ENCODE measurements at places on chromosomes 1 and 21.

DNA sequence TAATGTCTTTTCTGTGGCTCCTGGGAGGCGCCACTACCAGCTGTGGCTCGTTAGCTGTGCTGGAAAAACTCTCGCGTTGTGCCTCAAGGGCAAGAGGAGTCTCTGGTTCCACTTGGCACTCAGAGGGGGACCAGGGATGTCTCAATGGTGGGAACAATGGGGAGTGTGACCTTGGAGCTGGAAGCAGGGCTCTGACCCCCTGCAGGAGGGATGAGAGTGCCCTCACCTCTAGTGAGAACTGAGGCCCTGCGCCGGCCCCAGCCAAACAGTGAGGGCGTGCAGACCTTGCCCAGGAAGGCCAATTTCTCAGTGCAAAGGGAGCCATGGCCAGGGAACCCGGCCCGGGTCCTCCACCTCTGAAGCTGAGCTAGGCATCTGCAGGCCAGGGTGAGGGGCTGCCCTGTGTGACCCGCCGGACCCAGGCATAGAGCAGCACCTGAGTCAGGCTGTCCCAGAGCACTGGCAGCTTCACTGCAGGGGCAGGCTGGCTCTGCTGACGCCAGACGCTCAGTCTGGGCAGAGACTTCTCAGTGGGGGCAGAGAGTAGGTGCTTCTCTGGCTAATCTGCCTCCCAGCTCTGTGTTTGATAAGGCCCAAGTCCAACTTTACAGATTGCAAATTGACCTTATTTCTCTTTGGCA, 1.8 kb downstream of the RD3 start:
- no peak for DNase-seq

- DNase-seq = no peak
Measured at GRCh38 chr1:26945728-26946127, 14.5 kb downstream of the KDF1 start.

DNA sequence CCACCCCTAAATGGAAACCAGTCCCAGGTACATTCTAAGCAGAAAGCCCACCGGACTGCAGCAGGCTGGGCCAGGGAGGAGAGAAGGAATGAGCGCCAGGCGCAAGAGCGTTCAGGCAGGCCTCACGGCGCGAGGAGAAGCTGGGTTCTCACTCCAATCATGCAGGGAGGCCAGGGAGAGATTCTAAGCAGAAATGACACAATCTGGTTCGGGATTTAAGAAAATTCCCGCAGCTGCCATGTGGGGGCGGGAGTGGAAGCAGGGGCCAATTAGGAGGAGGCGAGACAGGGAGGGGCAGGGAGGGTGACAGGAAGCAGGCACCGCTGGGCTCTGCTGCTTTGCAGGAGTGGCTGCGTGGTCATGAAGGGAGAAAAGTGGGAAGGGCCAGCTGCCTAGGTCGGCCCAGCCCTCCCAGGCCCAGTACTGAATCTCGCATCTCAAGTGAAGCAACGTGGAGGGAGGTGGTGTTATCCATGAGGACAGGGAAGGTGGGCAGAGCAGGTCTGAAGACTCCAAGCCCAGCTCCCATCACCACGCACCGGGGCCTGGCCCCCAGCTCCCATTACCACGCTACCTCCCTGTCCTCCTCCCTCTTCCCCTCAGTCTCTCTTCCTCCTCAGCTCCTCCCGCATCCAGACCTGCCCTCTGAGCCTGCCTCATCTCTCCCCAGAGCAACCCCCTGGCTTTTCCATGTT, 11.8 kb downstream of the NPHP4 start:
- DNase-seq = no peak

- DNase-seq = no peak
Measured at GRCh38 chr1:186768906-186769305, 59.8 kb upstream of the PLA2G4A start.

DNA sequence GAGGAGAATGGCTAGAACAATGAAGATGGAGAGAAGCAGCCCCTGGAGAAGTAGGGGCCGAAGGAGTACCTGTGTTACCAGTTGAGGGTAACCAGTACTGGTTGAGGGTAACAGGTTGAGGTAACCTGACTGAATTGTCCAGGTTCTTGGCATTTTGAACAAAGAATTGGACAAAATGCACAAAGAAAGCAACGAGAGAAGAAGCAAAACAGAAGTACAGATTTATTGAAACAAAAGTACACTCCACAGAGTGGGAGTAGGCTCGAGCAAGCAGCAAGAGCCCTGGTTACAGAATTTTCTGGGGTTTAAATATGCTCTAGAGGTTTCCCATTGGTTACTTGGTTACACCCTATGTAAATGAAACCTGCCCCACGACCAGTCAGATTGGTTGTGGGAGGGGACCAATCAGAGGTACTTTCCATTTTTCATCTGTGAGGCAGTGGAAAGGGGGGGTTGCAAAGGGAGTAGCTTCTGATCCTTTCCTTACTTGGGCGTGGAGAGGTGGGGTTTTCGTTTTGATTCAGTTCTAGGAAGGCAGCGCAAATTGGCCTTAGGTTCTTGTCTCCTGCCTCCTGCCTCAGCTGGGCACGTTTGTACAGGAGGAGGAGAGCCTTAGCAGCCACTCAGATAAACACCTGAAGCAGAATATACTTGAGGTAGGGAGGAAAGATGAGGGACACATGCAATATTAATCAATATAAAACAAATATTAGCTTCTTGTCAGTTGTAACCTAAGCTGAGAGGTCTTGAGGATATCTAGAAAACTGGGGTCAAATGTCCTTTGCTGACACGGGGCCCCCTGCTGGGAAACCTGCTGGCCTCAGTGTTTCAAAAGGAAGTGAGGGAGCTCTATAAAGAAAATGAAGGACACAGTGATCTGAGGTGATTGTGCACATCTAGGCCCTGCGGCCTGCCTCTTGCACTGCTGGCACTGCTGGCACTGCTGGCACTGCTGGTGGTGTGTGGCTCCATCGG, 14.3 kb upstream of the LSM10 start:
- DNase-seq = peak; percentile 36

DNA sequence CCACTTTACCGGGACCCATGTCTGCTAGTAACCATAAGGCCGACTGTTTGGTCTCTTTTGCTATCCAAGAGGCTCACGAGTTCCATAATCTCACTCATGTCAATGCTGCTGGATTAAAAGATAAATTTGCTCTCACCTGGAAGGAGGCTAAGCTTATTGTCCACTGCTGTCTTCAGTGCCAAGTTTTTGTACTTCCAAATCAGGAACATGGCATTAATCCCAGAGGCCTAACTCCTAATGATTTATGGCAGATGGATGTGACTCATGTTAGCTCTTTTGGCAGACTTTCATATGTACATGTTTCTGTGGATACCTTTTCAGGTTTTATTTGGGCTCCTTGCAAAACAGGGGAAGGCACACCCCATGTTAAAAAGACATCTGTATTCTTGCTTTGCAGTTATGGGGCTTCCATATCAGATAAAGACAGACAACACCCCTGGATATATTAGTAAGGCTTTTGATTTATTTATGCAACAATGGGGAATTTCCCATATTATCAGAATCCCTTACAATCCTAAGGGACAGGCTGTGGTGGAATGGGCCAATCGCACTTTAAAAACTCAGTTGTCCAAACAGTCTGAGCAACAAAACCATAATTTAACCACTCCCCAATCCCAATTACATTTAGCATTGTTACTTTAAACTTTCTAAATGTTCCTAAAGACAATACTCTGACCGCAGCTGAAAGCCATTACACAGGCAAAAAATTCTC, 162.7 kb downstream of the IER5 start:
- no peak for DNase-seq

GRCh38 chr1:166080967-166081870, 85.6 kb downstream of the FAM78B start:
- no peak for DNase-seq

- DNase-seq = no peak
Measured at GRCh38 chr1:234111458-234112142, 207.1 kb downstream of the SLC35F3 start.

GRCh38 chr1:117365350-117366176, 1.7 kb upstream of the MAN1A2 start:
- no peak for DNase-seq

GRCh38 chr1:231719485-231720183, 93.0 kb downstream of the DISC1 start:
- no peak for DNase-seq

DNA sequence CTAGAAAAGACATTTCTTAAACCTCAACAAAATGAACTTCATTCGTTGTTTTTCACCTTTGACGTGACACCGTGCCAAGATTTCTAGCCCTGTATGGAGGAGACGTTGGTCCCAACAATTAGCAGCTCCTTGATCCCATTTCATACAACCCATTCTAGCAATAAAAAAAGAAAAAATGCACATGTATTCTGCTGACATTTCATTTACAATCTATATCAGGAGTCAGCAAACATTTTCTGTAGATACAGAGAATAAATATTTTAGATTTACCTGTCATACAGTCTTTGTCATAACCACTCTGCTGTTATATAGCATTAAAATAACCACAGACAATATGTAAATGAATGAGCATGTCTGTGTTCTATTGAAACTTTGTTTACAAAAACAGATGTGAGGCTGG, 7.0 kb upstream of the TAF1A start:
- DNase-seq = no peak

DNA sequence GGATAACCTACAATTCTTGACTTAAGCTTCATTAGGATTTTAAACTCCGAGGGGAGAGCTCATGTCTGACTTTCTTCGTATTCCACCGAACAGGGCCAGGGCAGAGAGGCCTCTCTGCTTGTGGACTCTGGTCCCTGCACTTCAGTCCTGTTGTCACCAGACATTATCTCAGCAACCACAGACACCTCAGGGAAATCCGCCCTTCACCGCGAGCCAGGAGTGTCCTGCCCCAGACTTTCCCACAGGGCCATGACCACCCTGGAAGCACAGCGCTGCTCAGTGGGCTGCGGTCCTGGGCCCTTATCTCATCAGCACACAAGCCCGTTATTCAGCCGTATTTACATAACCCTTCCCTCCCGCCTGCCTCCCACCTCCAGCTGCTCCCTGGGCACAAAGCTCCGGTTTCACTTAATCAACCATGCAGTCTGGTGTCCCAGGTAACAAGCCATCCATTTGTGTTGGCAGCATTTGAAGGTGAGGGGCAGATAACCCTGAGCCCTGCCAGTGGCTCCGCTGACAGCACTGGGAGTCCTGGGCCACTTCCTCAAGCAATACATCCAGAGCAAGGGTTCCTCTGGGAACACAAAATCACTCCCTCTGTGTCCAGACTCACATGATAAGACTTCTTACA, 122.8 kb upstream of the RAB4A start:
- no peak for DNase-seq
